ENCODE measurements at places on chromosomes 4 and X.

- DNase-seq: no peak
Measured at GRCh38 chr4:87913896-87914295, 61.6 kb upstream of the SPP1 start.

DNA sequence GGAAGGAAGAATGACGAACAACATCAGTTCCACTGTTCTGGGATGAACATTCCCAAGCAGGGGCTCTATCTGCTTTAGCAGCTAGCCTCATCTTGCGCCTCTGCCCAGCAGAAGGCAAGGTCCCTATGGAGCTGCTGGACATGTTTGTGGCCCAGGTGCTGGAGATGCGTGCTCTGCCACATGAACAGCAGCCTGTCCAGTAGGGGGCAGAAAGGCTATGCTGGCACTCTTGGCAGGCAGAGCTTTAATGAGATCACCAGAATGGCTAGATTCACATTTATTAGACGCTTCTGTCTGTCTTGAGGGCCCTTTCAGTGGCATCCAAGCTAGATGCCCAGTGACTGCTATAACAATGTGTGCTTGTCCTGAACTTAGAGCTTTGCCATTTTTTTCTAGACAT lies 1826.0 kb downstream of the STIM2 start:
- no peak for DNase-seq

DNA sequence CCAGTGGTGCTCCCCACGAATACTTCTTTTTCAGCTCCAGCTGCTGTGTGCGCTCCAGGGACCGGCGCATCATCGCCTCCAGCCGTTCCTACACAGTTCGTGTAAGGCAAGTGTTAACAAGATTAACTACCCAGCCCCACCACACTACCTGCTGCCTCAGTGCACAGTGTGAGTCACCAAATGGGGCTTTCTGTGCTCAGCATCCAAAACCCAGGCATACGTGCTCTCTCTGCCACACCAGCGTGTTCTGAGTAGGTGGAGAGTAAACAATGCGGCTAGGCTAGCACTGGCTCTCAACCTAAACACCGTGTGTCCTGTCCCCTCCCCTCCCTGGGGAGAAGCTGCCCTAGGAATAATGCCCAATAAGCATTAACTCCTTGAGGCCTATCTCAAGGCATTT lies 60.0 kb downstream of the MAP7D2 start:
- no peak for DNase-seq

DNA sequence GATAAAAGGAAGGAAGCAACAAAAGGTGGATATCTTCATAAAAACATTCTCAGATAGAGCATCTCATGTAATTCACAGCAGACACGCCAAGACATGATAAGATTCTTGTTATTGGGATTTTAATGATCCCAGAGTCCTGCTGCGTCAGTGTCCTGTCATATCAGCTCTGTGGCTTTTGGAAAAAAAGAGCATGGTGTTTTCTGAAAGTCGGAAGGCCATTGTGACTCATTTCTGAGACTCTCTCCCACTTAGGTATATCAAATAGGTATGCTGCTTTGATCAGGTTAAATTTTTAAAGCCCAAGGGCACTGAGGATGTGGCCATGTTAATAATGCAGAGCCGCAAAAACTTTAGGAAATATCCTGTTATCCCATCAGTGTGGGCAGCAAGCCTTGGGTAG lies 481.0 kb downstream of the KCNIP4 start:
- no peak for DNase-seq

GRCh38 chr4:48844843-48845242 lies 14.0 kb downstream of the OCIAD1 start:
- DNase-seq: no peak

- DNase-seq: no peak
Measured at GRCh38 chr4:40484346-40485090, 145.1 kb downstream of the RBM47 start.
